HCT116 (cell line): ENCODE measurements at places on chromosomes 3 and 15.
A peak's percentile ranks its signal among the peaks of the same experiment; 100 is the strongest.

DNA sequence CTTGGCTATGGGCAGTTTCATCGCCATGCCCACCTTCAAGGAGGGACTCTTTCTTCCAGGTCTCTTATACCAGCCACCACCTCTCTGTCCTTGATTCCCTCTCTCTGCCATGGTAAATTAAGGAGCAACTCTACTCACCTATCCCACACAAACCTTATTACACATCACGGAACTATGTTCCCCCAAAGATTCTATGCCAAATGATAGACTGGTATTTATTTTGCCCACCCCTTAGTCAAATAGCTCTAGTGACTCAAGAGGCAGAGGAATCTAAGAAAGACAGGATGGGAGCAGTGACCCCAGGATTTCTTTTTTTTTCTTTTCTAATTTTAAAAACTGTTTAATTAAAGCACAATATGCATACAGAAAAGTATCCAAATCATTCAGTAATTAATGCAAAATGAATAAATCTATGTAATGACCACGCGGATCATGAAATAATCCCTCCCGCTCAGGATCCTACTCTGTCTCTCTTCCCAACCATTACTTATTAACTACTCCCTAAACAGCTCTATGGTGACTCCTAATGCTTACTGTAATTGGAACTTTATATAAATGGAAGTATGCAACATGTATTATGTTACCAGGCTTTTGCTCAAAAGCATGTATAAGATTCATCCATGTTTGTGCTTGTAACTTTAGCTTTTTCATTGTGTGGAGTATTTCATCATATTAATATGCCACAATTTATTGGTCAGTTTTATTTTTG lies 410.8 kb upstream of the RASGRP1 start:
- DNase-seq, result no peak

DNA sequence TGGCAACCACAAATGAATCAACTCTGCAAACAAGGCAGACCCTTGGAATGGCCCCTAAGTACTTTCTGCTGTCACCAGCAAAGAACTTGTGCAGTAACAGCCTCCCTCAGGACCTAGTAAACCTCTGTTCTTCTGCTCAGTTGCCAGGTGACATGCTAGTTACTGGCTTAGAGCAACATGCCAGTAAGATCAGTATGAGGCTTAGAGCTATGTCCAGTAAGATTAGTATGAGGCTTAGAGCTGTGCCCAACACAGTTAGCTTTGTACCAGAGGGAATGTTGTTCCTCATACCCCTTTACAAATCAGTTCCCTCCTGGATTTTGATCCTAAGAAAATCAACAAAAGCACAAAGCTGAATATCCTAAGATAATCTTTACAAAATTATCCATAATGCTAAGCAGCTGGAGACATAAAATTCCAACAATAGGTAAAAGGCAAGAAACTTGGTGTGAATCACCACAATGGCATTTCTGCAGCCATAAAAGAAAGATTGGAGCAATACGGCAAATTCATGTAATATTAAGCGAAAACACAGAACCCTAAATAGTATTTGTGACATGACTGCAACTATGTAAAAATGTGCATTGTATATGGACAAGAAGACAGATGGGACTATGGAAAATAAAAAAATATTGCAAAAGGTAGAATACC lies 107.3 kb upstream of the LPP start:
- no peak for DNase-seq

- DNase-seq, result no peak
Measured at GRCh38 chr15:37028625-37029296, 71.6 kb downstream of the MEIS2 start.

DNA sequence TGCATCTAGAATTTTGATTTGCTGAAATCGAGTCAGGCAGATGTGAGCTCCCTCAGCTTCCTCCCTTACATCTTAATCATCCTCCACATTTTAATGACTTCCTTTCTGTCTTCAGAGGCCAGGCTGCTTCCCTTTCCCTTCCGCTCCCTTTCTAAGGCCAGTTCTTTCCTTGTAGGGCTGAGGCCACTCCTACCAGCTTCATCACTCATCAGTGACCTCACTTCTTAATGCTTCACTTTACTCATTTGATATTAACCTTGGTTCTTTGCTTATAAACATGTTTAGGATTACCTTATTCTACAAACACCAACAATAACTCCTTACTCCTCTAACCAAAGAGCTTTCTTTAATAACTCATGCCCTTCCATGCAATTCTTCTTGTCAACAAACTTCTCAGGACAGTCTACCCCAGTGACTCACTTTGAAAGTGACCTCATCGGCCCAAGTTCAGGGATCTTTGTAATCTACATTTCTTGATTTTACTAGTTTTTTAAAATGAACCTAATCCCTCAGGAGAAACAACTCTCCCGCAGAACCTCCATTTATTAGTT lies 23.9 kb downstream of the ILDR1 start:
- no peak for DNase-seq

DNA sequence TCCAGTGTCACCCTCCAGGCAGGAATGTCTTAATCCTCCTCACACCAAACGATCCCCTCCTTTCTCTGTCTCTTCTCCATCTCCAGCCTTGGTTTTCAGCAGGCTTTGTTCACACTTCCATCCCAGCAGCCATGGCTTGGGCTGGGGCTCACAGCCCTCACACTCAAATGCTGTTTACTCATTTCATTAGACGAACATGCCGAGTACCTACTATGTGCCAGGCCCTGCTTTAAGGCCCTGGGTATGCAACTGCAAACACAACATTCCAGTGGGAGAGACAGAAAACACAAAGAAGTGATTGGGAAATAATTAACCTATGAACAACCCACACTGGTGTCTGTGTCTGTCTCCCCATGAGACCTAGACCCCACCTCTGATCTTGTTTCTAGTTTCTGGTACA lies 43.9 kb downstream of the LYZL4 start:
- DNase-seq, result no peak

- DNase-seq, result no peak
Measured at GRCh38 chr15:43792761-43793476, 799 bp downstream of the SERF2 start.

- no peak for DNase-seq
Measured at GRCh38 chr3:149881879-149882278, 68.9 kb downstream of the RNF13 start.

DNA sequence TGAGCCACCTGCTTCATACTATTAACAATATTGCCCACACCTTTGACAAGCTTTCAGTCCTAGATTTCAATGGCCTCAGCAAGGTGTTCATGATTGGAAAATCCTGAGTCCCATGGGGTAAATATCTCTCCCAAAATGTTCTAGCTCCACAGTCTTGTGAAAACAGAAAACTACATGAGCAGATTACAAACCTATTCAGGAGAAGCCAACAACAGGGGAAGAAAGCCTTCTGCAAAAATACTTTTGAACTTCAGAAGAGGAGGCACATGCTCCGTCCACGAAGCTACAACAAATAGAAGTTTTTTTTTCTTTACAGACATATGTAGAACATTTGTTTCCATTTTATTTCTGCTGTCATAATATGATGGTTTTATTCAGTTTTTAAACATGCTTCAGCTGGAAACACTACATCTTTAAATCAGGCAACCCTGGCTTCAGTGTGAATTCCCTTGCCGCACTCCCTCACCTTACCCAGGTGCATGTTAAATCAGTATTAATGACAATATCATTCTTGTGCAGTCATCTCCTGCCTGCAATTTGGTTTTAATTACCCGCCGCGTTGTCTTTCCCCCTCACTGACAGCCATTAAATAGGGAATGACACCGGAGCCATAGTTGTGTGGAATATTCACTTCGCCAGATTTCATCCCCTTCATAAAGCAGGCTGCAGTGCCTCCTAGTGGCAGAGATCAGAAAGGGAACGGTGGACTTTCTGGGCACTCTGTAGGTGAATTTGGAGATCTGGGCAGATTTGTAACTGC lies 725.5 kb upstream of the ARRDC4 start:
- DNase-seq, result peak; percentile 15

GRCh38 chr15:88987934-88988671 lies 74.9 kb upstream of the MFGE8 start:
- no peak for DNase-seq

DNA sequence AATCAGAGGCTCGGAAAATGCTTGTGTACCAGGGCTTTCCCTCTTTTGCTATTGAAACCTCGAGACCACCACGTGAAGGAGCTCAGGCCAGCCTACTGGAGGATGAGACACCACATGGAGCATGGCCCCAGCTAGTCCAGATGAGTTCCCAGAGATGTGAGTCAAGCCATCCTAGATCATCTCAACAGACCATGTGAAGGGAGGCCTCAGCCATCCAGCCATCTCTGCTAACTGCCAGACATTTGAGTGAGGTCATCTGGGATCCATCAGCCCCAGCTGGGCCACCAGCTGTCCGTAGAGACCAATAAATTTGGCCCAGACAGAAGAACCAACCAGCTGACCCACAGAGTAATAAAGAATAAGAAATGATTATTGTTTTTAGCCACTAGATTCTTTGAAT lies 62.8 kb upstream of the PROK2 start:
- no peak for DNase-seq

- no peak for DNase-seq
Measured at GRCh38 chr3:53590606-53591005, 96.2 kb downstream of the CACNA1D start.

DNA sequence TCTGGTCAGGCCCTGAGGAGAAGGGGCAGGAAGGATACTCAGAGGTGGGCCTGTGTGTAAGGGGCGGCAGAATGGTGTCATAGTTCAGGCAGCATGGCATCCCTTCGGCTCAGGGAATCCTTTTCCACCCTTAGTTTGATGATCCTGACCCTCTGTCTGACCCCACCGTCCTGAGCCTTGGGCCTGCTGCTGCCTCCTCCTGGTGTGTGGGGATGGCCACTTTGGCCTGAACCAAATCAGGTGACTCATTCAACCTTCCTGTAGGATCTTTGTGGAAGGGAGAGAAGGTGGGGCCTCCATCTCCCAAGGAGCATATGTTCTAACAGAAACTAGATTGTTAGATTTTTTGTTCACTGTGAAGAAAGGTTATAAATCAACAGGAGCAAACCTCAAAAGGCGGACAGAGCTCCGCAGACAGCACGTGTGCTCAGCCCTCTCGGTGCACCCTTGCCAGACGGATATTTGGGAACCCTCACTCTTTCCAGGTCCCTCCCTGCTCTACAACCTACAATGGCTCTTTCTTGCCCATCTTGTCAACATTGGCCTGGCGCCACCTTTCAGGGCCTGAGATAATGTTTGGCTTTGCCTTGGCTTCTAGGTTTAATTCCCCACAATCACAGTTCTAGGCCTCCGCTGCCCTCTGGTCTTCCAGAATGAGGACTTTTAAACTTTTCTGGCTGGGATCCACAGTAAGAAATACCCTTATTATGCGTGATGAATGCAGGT lies 21.7 kb downstream of the THSD4 start:
- DNase-seq, result no peak

DNA sequence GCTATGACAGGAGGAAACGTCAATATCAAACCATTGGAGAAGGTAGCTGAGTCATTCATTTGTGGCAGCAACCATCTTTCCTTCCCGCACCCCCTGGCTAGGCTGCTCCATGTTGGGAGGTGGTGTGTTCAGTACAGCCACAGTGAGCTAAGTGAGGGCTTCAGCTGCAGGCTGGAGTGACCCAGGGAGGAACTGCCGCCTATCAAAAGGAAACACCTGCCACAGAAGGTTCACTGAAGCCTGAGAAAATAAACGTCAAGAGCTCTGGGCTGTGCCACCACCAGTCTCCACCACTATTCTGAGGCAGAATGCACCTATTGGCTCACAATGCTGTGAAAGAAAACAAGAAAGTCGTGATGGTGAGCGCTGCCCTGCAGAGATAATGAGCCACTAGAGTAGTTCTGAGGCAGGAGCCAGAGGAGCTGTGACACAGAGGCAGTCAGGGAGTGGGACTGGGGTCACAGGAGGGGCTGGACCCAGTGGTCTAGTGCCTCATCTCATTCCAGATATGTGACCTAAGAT lies 34.8 kb upstream of the CD47 start:
- no peak for DNase-seq

DNA sequence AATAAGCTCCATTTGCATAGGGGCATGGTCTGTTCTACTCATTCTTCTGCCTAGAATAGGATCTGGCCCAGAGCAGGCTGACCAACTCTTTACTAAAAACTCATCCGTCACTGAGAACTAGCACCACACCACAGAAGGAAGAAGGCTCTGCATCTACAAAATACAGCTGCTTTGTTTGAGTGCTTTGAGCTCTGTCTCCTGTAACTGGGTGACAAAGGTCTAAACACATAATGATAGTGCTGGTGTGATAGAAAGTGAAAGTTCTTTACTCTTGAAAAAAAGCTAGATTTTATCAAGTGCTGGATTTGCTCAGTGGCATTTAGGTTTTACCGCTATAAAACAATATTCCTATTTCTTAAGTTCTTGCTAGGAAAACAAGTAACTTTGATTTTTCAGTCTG lies 140.7 kb downstream of the FHIT start:
- no peak for DNase-seq

DNA sequence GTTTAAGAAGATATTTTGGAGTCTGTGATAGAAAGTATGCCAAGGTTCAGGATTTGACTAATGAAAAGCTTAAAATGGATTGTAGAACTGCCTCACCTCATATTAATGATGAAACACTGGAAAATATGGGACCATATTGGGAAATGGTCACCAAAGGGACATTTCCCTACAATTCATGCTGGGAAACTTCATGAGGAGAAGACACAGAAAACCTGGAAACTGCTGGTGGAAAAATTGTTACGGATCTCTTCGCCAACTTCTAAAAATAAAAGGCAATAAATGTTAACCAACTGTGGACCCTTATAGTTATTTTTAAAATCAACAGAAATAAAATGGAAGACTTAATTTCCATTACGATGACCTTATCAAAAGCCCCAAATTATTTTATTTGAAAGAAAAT lies 97.6 kb upstream of the FRMD4B start:
- no peak for DNase-seq

- DNase-seq, result no peak
Measured at GRCh38 chr3:127768346-127769008, 53.8 kb downstream of the MGLL start.

DNA sequence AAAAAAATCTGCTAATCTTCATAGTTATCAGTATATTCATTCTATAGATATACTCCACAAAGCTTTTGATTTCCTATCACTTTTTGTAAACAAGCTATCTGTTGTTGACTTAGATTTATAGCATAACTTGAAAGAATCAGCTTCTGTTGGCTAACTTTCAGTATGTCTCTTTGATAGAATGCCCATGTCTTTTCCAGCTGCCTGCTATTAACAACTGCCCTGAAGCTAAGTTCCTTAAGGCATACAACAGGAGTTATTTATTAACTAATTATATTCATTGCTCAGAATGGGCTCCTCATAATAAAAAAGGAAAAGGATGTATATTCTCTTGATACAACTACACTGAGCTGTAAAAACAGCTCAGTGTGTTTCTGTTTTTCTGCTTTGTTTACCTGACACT lies 293.9 kb downstream of the TUSC7 start:
- DNase-seq, result no peak
